ENCODE measurements at places on chromosomes 2 and 18.
A peak's percentile ranks its signal among the peaks of the same experiment; 100 is the strongest.

GRCh38 chr2:74512744-74513604, 1.3 kb upstream of the TLX2 start:
- no peak for DNase-seq

DNA sequence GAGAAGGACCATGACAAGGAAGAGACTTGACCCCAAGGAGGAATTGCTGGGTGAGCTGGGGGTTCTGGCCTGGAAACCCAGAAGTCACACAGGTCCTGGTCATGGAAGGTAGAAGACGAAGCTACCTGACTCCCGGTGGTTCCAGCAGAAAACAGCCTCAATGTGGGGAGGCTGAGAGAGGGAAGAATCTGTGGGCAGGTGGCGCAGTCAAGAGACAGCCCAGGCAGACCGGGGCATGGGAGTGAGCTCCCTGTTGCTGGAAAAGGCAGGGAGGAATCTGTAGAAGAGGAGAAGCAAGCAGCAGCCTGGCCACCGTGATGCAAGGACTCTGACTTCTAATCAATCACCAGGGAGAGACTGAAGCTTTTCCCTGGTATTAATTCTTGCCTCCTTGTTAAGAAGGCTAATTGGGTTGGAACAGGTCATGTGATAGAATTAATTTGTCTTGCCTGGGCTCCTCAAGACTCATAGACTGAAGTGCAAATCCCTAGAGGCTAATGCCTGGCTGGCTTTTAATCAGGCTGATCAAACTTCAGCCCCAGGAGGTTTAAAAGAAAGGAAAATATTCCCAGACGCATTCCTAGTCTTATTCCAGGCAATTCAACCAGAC, 30.1 kb downstream of the CNGA3 start:
- no peak for DNase-seq

DNA sequence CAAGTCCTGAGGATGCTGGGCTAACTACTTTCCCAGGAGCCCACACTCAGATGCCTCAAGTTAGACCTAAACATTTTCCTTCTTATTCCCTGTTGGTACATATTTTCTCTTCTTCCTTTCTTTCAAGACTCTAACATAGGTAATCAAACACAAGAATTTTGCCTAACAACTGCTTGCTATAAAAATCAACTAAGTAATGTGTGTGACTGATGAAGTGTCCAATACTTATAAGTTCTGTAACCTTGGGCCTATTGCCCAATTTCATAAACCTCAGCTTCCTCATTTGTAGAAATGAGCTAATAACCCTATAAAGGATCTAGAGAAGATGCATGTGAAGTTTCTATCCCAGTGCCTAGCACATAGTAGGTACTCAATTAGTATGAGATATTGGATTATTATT, 31.6 kb upstream of the PIK3C3 start:
- DNase-seq: no peak

GRCh38 chr2:54429811-54430551, 26.1 kb upstream of the SPTBN1 start:
- no peak for DNase-seq

- DNase-seq: no peak
These were observed 139.9 kb downstream of the THADA start for GRCh38 chr2:43455731-43456642.

DNA sequence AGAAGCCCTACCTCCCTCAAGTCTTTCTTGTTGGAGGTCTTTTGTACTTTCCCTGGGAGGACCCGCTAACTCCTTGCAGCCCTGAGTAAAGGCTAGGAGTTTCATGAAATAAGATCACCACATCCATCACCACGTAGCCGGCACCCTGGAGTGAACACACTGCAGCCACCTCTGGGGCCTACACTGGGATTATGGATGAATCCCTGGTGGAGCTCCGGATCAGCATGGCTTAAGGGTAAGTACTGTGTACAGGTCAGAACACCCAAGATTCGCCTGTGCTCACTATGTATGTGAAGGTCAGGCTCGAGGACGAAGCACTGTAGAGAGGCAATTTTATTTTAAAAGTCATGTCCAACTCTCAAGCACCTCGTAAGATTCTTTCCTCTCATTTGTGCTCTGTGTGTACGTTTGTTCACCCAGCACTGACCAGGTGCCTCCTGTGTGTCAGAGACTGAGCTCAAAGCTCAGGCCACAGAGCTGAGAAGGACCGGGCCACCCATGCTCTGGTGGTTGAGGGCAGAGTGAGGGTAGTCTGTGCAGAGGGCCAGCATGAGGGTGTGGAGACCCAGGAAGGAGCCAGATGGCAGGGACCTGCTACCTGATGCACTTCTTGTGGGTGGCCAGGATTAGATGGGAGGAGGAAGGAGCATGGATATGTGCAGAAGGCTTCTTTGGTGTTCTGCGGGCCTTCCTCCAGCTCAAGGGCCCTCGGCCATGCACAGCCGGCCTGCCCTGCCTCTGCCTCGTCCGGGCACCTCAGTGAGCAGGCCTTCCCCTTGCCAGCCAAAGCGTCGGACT, 66.7 kb upstream of the TFCP2L1 start:
- no peak for DNase-seq

DNA sequence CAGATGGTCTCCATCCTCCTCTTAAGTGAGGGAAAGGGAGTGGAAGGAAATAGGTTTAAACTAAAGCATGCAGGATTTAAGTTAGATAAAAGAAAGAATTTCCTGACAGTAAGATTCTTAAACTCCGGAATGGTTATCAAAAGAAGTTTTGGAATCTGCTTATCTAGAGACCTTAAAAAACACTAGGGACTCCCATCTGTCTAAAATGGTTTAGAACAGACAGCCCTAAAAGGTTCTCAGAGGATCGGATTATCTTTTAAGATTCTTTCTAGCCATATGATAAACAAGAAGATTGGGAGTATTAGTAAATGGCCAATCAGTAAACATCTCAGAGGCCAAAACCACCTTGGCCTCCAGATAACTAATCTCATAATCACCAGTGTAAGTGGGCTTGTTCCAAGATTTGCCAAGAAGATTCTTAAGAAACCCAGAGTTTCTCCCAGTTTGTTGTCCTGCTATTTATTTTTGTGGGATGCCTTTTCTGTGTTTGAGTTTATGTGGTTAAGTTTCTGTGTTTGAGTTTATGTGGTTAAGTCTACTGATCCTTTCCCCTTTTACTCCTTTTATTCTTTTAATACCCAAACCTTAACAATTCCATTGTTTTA, 314.9 kb upstream of the NRP2 start:
- no peak for DNase-seq

- DNase-seq: no peak
These were observed 8.1 kb upstream of the ZNF236 start for GRCh38 chr18:76814256-76814655.

- DNase-seq: no peak
These were observed 55.5 kb upstream of the ADAM23 start for GRCh38 chr2:206387808-206388207.

- no peak for DNase-seq
These were observed 1.3 kb upstream of the PDK1 start for GRCh38 chr2:172554352-172555271.

DNA sequence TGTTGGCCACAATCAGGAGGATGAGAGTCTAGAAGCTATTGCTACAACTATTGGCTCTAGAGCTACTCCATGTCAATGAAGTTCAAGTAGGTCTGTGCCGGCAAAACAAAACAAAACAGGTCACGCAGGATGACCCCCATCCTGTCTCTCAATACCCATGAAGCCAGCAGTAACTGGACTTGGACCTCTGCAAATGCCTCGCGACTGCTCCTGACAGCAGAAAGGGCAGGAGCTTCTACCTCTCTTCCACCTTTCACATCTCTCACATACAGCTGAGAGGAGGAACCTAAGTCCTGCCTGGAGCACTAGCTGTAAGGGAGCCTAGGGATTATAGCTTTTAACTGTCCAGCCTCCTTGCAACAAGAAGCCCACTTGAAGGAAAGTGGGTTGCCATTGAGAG, 16.0 kb downstream of the PRKAG3 start:
- no peak for DNase-seq

DNA sequence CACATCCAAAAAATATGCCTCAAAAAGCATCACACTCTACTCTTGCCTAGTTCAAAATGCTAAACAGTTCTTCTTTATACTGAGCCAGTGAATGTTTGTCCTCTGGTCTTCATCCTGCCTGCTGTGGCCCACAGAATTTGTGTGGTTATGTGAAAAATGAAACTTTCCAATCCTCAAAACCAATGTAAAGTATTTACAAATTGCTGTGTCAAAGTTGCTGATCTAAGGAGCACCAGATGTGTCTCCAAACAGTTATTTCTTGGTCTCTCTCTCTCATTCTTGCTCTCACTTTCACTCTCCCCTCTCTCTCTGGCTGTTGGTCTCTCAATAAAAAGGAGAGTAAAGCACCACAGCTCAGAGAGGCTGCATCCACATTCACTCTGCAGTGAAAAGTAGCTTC, 23.0 kb downstream of the EPHA4 start:
- no peak for DNase-seq

DNA sequence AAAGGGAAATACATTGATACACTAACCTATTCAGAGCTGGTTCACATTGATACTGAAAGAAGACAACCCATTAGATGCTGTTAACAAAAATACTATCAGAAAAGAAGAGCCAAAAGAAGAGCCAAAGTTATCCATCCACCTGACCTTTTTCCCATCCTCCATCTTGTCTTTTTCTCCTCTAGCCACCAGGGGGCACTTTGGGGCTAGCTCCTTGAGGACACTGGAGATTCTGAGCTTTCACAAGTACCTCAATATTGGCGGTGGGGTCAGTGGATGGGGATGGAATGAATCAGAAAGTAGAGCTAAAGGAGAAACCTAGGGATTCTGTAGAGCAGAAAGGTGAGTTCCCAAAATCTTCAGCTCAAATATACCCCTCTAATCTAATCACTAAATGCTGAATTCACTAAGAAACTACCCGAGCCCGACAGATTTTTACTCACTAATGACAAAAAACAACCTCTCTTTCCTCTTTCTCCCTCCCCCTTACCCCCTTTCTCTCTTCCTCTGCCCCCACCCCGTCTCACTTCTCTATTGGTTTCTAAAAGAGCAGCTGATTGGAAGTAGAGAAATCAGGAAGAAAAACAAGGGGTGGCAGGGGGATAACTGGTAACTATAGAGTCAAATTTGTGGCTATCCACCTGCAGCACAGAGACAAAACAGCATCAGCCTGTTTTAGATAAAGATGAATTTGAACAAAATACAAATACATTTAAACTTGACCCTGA, 203.3 kb downstream of the TCF4 start:
- DNase-seq: peak; percentile 32

DNA sequence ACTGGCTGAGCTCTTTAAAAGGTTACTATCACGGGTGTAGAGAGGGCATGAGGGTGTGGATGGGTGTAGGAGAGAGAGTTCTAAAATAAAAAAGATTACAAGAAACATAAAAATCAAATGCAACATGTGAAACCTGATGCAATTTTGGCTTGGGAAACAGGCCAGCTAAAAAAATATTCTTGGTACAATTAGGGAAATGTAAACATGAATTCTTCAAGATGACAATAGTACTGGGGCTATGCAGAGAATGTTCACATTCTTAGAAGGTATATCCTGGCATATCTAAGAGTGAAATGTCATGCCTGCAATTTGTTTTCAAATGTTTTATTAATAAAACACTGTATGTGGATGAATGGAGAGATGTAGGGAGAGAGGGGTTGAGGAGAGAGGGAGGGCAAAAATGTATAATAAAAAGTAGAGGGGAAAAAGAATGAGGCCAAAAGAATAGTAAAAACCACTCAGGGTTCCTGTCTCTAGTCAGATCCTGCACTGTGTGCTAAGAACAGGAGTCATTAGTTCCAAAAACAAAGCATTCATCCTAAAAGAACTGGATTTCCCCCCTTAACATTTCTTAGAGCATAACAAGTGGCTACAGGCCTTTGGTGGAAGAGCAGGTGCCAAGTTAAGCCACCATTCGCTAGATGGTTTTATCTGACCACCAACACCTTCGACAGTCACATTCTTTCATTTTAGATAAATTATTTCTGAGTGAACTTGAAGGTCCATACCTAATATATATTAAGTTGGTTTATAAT, 77.3 kb downstream of the LPIN2 start:
- no peak for DNase-seq

DNA sequence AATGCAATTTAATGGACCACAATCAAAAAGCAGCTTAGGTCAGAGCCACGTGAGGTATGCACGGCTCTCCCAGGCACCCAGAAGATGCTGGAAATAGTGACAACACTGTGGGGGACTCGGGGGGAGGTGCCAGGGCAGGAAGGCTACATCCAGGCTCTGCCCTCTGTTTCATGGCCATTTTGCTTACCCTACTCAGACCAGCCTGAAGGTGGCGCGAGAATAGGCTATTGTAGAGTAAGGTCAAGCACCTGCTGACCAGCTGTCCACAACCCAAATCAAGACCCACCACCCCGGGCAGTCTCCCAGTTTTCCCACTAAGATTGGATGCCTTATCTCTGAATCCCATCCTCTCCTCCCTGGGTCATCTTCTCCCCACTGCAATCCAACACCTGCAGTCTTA, 115.7 kb downstream of the VIT start:
- DNase-seq: no peak

- DNase-seq: no peak
These were observed 2.8 kb downstream of the ASB18 start for GRCh38 chr2:236261452-236261851.

DNA sequence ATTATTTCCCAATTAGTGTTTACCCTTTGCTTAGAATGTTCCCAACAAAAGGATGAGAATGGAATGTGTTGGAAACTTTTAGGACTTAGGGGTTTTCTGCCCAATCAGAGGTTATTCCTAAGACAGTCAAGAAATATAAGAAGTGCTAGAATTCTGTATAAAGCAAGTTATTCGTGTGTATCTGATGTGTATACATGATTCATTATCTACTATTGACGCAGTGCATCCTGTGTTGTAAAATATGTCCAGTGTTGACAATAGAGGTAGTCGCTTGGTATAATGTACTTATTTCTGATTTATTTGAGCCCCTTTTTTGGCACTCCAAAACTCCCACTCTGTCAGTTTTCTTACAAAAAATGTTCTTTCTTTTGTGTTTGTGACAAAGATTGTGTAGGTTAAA, 881 bp downstream of the PIKFYVE start:
- no peak for DNase-seq

- DNase-seq: no peak
These were observed 102.3 kb upstream of the GULP1 start for GRCh38 chr2:188189356-188189755.

DNA sequence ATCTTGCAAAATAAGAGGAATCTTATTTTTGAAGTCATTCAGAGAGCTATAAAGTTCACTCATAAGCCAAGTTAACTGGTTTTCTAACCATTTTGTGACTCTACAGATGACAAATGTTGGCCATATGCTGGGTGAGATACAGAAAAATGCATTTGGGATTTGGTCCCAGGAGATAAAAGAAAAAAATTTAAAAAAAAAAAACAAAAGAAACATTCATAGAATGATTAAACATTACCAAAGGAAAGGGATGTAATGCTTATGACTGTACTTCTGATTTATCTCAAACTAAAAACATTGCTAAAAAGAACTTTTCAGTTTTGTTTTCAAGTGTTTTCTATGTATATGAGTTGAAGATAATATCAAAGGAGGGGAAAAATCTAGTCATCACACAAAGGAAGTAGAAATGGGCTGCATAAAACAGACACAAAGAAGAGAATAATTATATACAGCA, 43.1 kb downstream of the PELI1 start:
- DNase-seq: peak; percentile 21

- peak; percentile 6 for DNase-seq
These were observed 231.0 kb downstream of the DCC start for GRCh38 chr18:52570975-52571374.

GRCh38 chr2:133408671-133409070, 159.6 kb downstream of the NCKAP5 start:
- DNase-seq: no peak
